HCT116 (cell line): ENCODE measurements at places on chromosomes 11 and 22. TPM values are rescaled to one million over a fixed set of nuclear protein-coding genes. Genes with fewer than 3 reads are reported as not detected.
A peak's percentile ranks its signal among the peaks of the same experiment; 100 is the strongest.

DNA sequence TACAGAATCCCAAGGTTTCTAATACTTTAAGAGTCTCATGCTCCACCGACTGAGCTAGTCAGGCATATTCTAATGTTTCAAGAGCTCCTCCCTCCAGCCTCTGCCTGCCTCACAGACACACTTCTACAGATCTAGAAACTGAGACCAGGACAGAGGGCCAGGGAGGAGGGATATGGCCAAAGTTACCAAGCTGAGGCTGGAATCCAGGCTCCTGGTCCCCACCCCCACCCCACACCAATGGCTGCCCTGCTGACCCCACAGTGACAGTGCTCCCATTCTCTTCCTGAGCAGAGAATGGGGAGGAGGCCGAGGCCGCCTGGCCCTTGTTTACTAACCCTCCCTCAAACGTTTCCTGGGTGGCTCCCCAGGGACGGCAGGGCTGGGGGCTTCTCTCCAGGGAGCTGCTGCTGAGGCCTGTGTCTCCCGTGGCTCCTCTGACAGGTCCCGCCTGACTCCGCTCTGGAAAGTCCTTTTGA, 2.2 kb downstream of the PLEKHB1 start:
- no peak for DNase-seq
- no peaks in the 10 kb centered on the region for H3K36me3 ChIP-seq
- no peaks in the 10 kb centered on the region for H3K27me3 ChIP-seq
- H3K27ac ChIP-seq: no peak overlapping the region

DNA sequence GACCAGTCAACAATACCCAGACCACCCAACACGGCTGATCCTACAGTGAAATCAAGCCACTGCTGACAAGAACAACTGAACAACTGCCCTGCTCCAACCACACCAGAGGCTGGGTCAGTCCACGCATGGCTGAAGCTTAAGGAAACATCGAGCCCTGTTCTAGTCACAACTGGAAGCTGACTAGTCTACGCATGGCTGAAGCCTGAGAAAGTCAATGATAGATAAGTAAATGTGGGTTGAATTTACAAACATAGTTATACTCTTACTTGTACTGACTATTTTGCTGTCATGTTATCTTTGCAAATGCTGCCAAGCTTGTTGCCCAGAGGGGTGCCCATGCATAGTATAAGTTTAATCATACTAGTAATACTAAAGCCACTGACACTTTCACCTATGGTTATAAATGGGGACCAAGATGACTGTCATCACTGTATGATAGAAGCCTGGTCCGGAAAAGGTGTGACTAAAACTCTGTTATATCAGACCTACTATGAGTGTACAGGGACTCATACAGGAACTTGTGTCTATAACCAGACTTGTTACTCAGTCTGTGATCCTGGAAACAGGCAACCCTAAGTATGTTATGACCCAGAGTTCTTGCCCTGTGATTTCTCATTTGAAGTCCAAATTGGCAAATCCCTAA, 43.4 kb upstream of the GLYAT start:
- H3K4me1 ChIP-seq: peaks cover 14% of the 10 kb centered on the region
- no peak for DNase-seq
- H3K27ac ChIP-seq: no peak overlapping the region
- no peak overlapping the region for H3K4me3 ChIP-seq

GRCh38 chr11:6574816-6575715, 28.4 kb downstream of the RRP8 start:
- no peaks in the 10 kb centered on the region for H3K4me1 ChIP-seq
- H3K27me3 ChIP-seq: no peaks in the 10 kb centered on the region
- DNase-seq: no peak
- H3K4me3 ChIP-seq: no peak overlapping the region
- H3K36me3 ChIP-seq: no peaks in the 10 kb centered on the region

DNA sequence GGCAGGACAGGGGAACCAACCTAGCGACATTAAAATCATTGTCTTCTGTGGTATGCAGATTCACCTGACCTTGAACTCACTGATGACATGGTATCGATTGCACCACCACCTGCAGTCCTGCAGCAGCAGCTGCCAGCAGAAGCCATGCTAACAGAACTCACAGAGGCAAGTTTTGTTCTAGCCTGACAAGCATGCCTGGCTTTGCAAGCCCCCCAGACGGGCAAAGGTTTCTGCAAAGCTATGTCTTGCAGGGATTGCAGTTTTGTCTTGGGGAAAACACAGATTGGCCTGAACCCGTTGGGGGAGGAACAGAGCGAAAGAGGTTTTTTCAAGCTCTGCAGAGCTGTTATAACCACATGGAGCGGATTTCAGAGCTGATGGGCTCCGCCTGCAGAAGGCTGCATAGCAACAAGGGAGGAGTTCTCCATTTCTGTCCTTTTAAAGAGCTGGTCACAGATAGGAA, 221.0 kb downstream of the HIPK3 start:
- no peaks in the 10 kb centered on the region for H3K36me3 ChIP-seq
- no peaks in the 10 kb centered on the region for H3K4me1 ChIP-seq
- no peak overlapping the region for H3K27ac ChIP-seq
- DNase-seq: no peak

- H3K27ac ChIP-seq: peak overlapping the region; percentile 94
- H3K4me1 ChIP-seq: peaks cover 38% of the 10 kb centered on the region
- DNase-seq: peak; percentile 57
- no peaks in the 10 kb centered on the region for H3K27me3 ChIP-seq
- H3K36me3 ChIP-seq: no peaks in the 10 kb centered on the region
These were observed 10.4 kb upstream of the C1QTNF6 start for GRCh38 chr22:37198258-37199102.

DNA sequence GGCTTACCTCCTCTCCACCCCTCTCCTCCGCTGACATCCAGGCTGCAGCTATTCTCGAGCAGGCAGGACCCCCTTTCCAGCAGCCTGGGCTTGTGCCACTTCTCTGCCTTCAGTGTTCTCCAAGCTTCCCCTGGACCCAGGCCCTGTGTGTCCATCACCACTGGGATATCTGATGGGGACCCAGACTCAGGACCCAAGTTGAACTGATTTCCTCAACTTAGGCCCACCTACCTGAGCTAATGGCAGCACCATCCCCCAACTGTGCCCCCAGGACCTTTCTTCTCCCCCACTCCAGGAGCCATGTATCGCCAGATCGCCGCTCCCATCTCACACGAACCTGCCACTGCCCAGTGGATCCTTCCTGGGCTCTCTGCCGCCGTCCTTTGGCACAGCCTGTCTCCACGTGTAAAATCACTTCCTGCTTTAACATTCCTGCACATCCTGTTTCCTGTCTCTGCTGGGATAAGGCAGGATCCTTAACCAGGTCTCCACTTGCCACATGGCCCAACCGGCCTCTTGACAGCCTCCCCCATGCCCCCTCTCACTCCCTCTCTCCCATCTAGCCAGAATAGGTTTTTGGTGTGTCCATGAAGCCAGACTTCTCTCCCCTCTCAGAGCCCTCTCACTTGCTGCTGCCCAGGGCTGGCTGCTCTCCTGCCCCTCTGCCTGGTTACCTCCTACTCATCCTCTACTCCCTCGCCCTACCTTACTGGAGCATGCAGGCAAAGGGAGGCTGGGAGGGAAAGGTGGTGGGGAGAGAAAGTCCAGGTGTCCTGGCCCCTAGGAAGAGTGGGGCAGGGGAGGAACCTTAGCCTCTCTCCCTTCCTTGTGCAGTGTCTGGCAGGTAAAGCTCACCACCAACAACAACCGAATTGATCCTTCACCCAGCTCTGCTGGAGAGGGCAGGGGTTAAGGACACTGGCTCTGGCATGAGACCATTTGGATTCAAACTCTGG, 9.4 kb downstream of the SPATA19 start:
- H3K36me3 ChIP-seq: no peaks in the 10 kb centered on the region
- H3K4me1 ChIP-seq: peaks cover 6% of the 10 kb centered on the region; the same call in 1 of the 2 replicates
- H3K27me3 ChIP-seq: no peaks in the 10 kb centered on the region
- no peak overlapping the region for H3K4me3 ChIP-seq
- no peak for DNase-seq
- H3K27ac ChIP-seq: no peak overlapping the region

- H3K27ac ChIP-seq: peak overlapping the region; percentile 73; the same call in 1 of the 2 replicates
- H3K36me3 ChIP-seq: no peaks in the 10 kb centered on the region
- peak overlapping the region; percentile 73 for H3K4me3 ChIP-seq
- no peak for DNase-seq
These were observed 158.5 kb upstream of the GRK3 start for GRCh38 chr22:25405841-25406509.

DNA sequence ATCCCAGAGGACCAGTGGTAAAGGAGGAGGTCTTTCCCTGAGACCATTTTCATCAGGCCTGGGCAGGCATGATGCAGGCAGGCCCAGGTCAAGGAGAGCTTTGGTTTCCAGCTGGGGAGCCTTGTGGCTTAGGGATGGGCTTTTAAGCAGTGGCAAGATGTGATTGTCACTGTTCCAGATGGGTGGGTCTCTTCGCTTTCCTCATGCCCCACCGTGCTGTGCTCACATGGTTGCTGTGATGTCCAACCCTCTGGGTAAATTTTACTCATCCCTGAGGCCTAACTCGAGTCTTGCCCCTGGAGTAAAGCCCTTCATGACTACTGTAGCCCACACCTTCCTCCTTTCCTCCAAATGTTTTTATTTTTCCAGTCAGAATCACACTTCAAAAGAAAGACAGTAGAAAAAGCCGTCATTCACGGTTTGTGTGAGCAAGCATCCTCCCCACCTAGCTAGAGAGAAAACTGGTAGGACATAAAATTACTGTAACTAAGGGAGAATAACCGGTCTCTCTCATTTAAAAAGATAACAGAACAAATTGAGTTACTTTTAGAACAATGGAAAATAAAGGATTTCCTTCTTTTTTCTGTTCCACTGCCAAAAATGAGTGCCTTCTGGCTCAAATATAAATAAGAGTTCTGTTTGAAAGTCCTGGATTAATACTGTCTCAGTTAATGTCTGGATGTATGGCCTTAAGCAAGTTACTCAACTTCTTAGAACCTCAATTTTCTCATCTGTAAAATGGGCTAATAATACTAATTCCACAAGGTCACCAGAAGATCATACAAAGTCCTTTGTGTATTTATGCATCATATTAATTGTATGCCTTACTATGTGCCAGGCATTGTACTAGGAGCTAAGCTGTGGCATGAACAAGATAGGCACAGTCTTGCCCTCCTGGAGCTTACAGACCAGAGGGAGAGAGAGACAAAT, 84.9 kb downstream of the ME3 start:
- no peaks in the 10 kb centered on the region for H3K27me3 ChIP-seq
- peaks cover 14% of the 10 kb centered on the region for H3K4me1 ChIP-seq
- no peak overlapping the region for H3K27ac ChIP-seq
- no peak for DNase-seq
- H3K36me3 ChIP-seq: no peaks in the 10 kb centered on the region
- no peak overlapping the region for H3K4me3 ChIP-seq

DNA sequence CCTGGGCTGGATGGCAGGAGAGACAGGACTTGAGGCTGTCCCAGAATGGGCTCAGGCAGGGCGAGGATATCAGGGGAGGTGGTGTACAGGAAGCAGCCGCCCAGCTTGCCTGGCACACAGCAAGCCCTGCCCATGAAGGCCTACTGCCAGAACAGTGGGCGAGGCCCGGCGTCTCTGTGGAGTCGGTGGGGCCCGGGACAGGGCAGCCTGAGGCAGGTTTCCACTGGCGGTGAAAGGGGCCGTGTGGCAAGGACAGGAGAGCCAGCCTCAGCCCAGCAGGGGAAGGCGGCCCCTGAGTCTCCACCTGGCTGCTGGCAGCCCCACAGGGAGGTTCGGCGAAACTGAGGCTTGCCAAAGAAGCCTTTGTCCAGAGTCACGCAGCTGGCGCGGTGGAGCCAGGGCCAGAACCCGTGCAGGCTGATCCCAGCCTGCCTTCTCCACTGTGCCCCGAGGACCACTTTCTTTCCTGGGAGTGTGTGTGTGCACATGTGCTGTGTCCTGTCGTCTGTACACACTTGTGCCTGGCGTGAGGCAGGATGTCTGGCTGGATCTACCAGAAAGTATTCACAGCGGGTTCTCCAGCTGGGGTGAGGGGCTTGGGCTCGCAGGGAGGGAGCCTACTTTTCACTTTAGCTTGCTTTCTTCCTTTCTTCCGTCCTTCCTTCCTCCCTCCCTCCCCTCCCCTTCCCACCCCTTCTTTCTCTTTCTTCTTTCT, 1.2 kb downstream of the TSPO start:
- DNase-seq: no peak
- H3K27me3 ChIP-seq: no peaks in the 10 kb centered on the region
- peak overlapping the region; percentile 92 for H3K27ac ChIP-seq
- peaks cover 9% of the 10 kb centered on the region for H3K4me1 ChIP-seq
- H3K36me3 ChIP-seq: no peaks in the 10 kb centered on the region; the same call in 1 of the 2 replicates
- H3K4me3 ChIP-seq: peak overlapping the region; percentile 82

DNA sequence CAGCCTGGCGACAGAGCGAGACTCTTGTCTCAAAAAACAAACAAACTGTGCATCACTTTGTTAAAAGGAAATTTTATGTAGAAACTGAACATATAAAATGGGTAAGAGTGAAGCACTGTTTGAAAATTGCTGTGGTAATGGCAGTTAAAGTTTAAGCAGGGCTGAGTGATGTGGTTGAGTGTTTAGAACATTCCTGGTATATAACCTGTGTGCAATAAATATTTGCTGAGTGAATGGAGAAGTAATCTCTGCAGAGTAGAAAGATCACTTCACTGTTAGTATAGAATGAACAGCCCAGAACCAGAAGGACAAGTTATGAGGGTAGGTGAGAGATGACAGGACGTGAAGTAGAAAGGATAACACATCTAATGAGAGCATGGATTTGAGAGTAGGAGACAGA, 27.3 kb downstream of the CECR2 start:
- no peaks in the 10 kb centered on the region for H3K4me1 ChIP-seq
- no peak for DNase-seq
- H3K27ac ChIP-seq: no peak overlapping the region
- no peaks in the 10 kb centered on the region for H3K27me3 ChIP-seq
- no peak overlapping the region for H3K4me3 ChIP-seq

MLC1 gene
- not detected for total RNA-seq

GP1BB gene
- 4.8 TPM for total RNA-seq

OR1S2 gene
- not detected for total RNA-seq
